CD8-positive, alpha-beta memory T cell (primary cell): ENCODE measurements at places on chromosomes 2 and 18.

DNA sequence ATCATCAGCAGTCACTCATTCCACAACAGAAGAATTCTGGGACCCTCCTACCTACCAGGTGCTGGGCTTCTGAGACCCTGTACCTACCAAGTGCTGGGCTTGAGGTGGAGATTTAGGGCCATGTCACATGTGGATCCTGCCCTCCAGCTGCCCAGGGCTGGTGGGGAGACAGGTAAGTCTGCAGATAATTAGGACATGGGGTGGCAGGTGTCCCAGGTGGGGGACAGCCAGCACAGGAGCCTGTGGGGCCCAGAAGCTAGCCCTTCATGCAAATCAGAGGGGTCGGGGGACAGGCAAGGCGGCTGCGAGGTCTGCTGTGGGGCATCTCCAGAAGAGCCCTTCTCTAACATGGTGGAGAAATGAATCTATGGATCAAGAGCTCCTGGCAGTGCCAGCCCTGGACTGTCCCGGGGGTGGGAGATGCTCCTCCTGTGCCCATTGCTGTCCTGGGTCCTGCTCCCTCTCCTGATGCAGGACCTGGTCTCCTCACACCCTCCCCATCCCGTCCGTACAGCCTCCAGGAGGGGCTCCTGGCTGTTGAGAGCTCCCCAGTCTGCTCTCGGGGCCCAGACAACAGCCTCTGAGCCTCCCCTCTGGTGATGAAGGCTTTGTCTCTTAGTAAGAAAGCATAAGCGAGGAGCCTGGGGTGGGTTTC is 106.3 kb upstream of the GLI2 start:
- H3K27me3 ChIP-seq = no peaks in the 10 kb centered on the region
- H3K36me3 ChIP-seq = no peaks in the 10 kb centered on the region
- H3K4me3 ChIP-seq = no peak overlapping the region
- no peaks in the 10 kb centered on the region for H3K4me1 ChIP-seq

DNA sequence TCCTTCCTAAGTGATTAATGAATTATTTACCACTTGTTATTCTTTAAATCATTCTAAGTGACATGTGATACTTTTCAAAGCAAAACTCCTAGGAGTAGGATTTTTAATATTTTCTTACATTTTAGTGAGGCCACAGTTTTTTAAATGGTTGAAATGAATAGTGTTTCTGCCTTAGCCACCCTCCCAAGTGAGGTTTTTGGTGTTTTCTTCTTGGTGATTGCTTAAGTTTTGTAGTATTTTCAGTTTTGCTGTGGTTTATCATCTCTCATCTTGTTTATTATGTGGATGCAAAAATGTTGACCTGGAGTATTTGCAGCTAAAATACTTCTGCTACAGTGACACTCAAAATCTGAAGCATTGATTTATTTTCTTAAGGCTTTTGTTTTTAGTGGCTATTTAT is 9.8 kb downstream of the AFTPH start:
- no peak overlapping the region for H3K27ac ChIP-seq
- H3K36me3 ChIP-seq = no peaks in the 10 kb centered on the region
- no peak for DNase-seq
- no peak overlapping the region for H3K4me3 ChIP-seq
- no peaks in the 10 kb centered on the region for H3K27me3 ChIP-seq

DNA sequence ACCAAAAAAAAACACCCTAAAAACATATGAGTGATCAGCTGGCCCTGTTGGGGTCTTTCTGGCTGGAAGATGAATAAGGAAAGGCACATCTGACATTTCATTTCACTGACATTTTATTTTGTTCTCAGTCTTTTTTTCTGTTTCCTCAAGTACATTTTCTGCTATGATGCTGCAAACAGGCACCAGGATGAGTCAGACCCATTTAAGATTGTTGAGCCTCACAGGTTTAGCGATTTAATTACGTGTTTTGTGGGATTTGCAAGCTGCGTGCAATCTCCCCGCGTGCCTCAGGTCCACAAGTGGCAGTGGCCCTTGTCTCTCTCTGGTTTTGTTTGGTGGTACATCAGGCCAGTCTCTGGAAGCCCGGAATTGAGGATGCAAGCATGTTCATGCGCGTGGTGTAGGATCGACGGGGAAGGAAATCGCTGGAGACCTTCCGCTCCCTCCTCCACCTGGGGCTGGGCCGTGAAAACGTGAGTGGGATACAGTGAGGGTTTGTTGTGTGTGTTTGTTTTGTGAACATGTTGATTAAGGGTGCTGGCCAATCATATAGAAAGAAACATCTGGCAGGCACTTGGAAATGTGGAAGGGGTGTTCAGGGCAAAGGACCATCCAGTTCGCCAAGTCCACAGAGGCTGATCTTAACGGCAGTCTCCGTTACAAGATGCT is 120.2 kb upstream of the ZNF516 start:
- H3K27me3 ChIP-seq = no peaks in the 10 kb centered on the region
- H3K4me3 ChIP-seq = no peak overlapping the region

- no peak for DNase-seq
- no peak overlapping the region for H3K4me3 ChIP-seq
- H3K36me3 ChIP-seq = no peaks in the 10 kb centered on the region
- no peaks in the 10 kb centered on the region for H3K4me1 ChIP-seq
- no peaks in the 10 kb centered on the region for H3K27me3 ChIP-seq
- no peak overlapping the region for H3K27ac ChIP-seq
Measured at GRCh38 chr2:7884338-7884737, 797.5 kb upstream of the ID2 start.

GRCh38 chr18:60962625-60963024 is 370.6 kb upstream of the CDH20 start:
- DNase-seq = no peak
- H3K4me3 ChIP-seq = no peak overlapping the region
- H3K27ac ChIP-seq = no peak overlapping the region
- no peaks in the 10 kb centered on the region for H3K36me3 ChIP-seq
- H3K27me3 ChIP-seq = no peaks in the 10 kb centered on the region
- no peaks in the 10 kb centered on the region for H3K4me1 ChIP-seq

DNA sequence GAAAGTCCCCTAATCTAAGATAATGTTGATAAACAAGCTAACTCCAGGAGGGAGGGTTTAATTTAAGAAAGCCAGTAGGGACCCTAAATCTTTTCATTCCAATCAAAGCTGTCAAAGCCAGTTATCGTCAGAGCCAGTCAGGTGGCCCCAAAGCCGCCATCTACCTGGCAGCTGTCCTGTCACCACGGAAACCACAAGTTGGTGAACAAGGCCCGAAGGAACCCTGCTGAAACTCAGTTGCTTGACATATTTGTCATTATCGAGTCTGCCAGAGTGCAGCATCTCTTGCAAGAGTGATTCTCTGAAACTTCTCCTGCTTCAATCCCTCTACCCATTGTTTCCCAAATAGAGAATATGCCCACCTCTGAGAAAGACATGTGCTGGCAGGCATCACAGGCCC is 30.8 kb upstream of the POLE4 start:
- no peak for DNase-seq
- no peaks in the 10 kb centered on the region for H3K36me3 ChIP-seq
- no peaks in the 10 kb centered on the region for H3K4me1 ChIP-seq

DNA sequence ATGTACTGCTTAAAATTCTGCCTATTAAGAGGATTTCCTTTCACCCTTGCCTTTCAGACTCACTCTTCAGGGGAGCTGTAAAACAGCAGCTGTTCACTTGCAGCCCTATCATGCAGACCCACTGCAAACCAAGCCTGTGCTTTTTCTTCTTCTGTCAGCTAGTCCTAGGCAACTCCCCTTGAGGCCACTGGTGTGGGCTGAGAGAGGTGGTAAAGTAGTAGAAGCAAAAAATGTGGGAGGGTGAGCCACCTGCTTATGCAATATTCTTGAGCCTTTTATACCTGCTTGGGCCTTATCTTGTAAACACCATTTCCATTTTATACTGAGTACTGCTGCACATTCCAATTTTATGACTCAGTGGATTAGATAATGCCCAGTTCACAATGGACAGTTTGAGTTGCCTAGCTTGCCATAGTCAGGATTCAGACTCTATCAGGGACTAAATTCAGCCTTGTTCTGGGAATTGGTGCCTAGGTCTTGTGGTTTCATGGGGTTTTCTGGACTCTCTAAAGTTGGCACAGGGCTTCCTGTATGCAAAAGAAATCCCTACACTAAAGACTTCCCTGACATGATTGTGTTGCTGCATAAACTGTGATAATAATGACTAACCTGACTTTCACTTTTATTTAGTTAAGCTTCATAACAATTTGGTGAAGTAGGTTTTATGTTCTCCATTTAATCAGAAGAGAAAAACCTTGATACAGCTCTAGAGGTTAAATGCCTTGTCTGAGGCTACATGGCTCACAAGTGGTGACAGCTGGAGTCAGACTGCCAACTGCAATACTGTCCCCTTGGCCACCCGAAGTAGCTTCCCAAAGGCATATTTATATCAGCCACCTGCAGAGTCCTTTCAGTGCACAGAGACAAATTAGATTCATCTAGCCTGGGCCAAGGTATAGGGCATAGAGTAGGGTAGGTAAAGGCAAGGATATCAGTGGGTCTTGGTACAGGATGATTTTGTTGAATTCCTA is 47.4 kb upstream of the KDM3A start:
- no peaks in the 10 kb centered on the region for H3K4me1 ChIP-seq
- no peak overlapping the region for H3K27ac ChIP-seq
- H3K27me3 ChIP-seq = no peaks in the 10 kb centered on the region
- H3K4me3 ChIP-seq = no peak overlapping the region
- no peaks in the 10 kb centered on the region for H3K36me3 ChIP-seq

DNA sequence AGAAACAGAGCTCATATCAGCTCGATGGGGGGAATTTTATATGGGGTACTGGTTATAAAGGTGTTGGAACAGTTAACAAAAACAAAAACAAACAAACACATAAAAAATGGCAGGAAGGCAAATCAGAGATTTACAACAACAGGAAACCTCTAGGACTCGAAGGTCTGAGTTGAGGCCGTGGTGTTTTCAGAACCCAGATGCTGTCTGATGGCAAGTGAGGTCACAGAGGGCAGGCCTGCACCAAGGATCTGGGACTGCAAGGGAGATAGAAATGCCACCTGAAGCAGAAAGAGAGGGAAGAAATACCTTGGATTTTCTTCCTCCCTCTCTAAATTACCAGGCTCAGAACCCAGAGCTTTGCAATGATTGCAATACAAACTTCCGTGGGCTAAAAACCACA is 429.5 kb downstream of the ZNF521 start:
- H3K36me3 ChIP-seq = no peaks in the 10 kb centered on the region
- H3K27me3 ChIP-seq = no peaks in the 10 kb centered on the region
- no peak overlapping the region for H3K27ac ChIP-seq
- no peak overlapping the region for H3K4me3 ChIP-seq
- H3K4me1 ChIP-seq = no peaks in the 10 kb centered on the region
- no peak for DNase-seq

- no peaks in the 10 kb centered on the region for H3K36me3 ChIP-seq
- no peak for DNase-seq
- no peak overlapping the region for H3K27ac ChIP-seq
- H3K27me3 ChIP-seq = no peaks in the 10 kb centered on the region
Measured at GRCh38 chr2:142973822-142974207, 96.4 kb downstream of the KYNU start.

DNA sequence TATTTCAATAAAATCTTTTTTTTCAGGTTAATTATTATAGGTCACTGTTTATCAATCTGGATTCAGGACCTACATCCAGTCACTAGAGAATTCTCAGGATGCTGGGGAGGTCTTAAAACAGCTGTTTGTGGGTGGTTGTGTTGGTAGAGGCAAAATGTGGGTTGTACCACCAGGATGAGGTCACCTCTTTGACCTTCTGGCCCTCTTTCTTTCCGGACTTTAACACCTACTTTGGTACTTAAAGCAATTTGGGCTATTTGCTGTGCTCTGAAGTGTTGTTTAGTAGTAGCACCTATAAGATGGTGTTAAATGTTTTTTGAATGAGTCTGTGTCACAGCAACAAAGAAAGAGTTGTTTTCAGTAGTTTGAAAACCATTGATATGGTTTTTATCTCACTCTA is 14.6 kb downstream of the EML4 start:
- DNase-seq = no peak
- no peak overlapping the region for H3K4me3 ChIP-seq
- no peaks in the 10 kb centered on the region for H3K27me3 ChIP-seq
- peaks cover 5% of the 10 kb centered on the region for H3K36me3 ChIP-seq

DNA sequence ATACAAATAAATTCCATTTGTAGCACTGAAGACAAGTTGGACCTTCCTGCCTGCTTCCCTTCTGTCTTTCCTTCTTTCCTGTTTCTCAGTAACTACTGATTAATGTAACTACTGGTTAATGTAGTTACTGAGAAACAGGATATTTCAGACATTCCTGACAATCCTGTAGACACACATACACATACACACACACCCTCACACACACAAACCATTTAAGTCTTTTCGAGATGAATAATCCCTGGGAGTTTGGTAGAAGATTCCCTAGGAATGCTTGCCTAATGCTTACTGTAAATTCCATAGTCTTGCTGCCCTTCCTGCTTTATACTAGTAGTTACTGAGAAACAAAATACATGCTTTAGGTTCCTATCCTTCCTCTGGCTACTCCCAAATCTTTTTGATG is 83.9 kb downstream of the PIK3C3 start:
- no peaks in the 10 kb centered on the region for H3K4me1 ChIP-seq
- H3K27me3 ChIP-seq = no peaks in the 10 kb centered on the region
- no peak overlapping the region for H3K27ac ChIP-seq
- no peak overlapping the region for H3K4me3 ChIP-seq
- peaks cover 28% of the 10 kb centered on the region for H3K36me3 ChIP-seq

GRCh38 chr2:42809819-42810120 is 17.4 kb upstream of the HAAO start:
- H3K27me3 ChIP-seq = no peaks in the 10 kb centered on the region
- no peak for DNase-seq
- peak overlapping the region; percentile 86 for H3K27ac ChIP-seq
- peaks cover 4% of the 10 kb centered on the region for H3K4me1 ChIP-seq
- H3K4me3 ChIP-seq = peak overlapping the region; percentile 59

GRCh38 chr2:233338046-233338445 is 16.2 kb upstream of the DGKD start:
- H3K4me3 ChIP-seq = no peak overlapping the region
- H3K27me3 ChIP-seq = no peaks in the 10 kb centered on the region
- H3K36me3 ChIP-seq = no peaks in the 10 kb centered on the region
- DNase-seq = no peak
- H3K27ac ChIP-seq = no peak overlapping the region
- H3K4me1 ChIP-seq = peaks cover 23% of the 10 kb centered on the region

- no peak overlapping the region for H3K27ac ChIP-seq
- no peak for DNase-seq
- no peaks in the 10 kb centered on the region for H3K27me3 ChIP-seq
- H3K36me3 ChIP-seq = no peaks in the 10 kb centered on the region
Measured at GRCh38 chr18:8816816-8817215, 111.5 kb downstream of the MTCL1 start.

GRCh38 chr2:160051371-160051800 is 11.0 kb downstream of the PLA2R1 start:
- H3K36me3 ChIP-seq = no peaks in the 10 kb centered on the region
- no peaks in the 10 kb centered on the region for H3K27me3 ChIP-seq
- DNase-seq = no peak
- H3K4me1 ChIP-seq = no peaks in the 10 kb centered on the region

GRCh38 chr2:162058973-162059668 is 14.9 kb downstream of the DPP4 start:
- no peaks in the 10 kb centered on the region for H3K36me3 ChIP-seq
- H3K27me3 ChIP-seq = no peaks in the 10 kb centered on the region
- peaks cover 63% of the 10 kb centered on the region for H3K4me1 ChIP-seq
- H3K27ac ChIP-seq = no peak overlapping the region
- DNase-seq = no peak
